ENCODE measurements at places on chromosomes 2 and 18.

GRCh38 chr2:54773838-54774237 is 50.4 kb downstream of the EML6 start:
- no peak for DNase-seq

DNA sequence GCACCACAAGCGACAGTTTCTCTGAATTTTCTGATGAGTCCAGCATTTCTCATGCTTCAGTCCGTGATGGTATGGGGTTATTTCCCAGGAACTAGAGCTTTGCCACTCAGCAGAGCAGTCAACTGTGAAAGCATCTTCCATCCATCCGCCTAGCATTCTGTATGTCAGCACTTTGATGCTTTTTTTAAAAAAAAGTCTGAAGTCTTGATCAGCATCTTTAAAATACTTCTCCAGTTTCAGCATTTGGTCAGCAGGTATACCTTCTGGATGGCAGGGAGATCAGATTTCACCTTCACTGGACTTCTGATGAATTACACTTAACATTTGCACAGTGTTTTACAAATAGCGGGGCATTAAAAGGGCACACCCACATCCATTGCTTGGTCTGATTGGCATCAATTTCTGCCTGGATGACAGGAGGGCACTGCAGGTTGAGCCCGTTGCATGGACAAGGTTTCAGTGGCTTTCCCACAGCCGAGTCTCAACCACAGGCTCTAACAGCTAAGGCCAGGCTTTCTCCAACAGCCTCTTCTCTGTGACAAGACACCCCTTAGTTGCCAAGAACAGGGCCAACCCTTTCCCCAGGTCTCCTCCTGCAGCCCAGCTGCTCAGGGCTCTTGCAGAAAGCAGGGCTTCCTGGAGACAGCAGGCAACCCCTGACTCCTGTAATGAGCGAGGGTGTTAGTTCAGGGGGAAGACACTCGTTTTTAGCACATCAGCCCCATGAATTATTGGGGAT is 54.0 kb downstream of the EMILIN2 start:
- DNase-seq, result no peak

- DNase-seq, result no peak
These were observed 302.8 kb downstream of the PTGR3 start for GRCh38 chr18:74906184-74906583.

GRCh38 chr2:44178950-44179349 is 10.3 kb downstream of the PPM1B start:
- DNase-seq, result no peak

DNA sequence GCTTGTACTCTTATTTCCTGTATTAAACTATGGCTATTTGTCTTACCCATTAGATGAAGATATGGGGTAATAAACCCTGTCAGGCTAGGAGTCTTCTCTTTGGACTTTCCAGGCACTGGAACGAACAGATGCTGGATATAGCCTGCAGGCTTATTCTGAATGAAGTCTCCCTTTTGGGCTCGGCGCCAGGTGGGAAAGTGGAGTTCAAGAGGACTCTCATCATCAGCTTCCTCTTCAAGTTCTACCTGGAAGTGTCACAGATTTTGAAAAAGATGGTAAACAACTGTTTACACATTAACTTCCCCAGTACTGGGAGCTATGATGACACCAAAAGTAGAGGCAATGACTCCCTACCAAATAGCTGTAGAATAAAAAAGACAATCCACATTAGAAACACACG is 27.9 kb downstream of the AOX1 start:
- DNase-seq, result no peak

- DNase-seq, result peak; percentile 33
These were observed 96.4 kb downstream of the RTP5 start for GRCh38 chr2:241965931-241966412.

- DNase-seq, result no peak
These were observed 120.7 kb downstream of the CYP26B1 start for GRCh38 chr2:72026819-72027425.

GRCh38 chr2:79191816-79192215 is 32.3 kb upstream of the REG3A start:
- no peak for DNase-seq

- DNase-seq, result peak; percentile 6
These were observed 70.3 kb downstream of the HAUS1 start for GRCh38 chr18:46174342-46175041.

GRCh38 chr2:162300266-162300665 is 18.2 kb downstream of the IFIH1 start:
- no peak for DNase-seq

DNA sequence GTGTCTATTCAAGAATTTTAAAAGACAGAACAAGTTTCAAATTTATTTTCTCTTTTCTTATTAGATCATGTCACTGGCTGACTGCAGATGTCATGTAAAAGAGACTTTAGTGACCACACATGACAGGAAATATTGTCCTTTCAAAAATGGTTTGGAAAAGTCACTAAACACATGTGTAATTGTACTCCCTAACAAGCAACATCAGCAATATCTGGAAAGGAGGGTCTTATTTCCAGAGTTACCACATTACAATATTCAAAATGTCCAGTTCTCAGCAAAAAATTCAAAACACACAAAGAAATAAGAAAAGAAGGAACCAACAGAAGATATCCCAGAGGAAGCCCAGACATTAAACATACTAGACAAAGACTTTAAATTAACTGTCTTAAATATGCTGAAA is 197.1 kb downstream of the EN1 start:
- no peak for DNase-seq

DNA sequence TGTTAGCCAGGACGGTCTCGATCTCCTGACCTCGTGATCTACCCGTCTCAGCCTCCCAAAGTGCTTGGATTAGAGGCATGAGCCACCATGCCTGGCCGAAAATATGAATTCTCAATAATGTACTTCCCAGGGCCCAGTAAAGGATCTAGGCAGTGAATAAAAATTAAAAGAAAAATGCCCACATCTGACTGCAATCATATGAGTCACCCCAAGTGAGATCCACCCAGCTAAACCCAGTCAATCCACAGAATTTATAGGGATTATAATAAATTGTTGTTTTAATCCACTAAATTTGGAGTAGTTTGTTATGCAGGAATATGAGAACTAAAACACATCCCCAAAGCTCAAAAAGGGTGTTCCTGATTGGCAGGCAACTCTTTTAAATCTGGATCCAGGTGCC is 93.5 kb upstream of the STK39 start:
- DNase-seq, result no peak

DNA sequence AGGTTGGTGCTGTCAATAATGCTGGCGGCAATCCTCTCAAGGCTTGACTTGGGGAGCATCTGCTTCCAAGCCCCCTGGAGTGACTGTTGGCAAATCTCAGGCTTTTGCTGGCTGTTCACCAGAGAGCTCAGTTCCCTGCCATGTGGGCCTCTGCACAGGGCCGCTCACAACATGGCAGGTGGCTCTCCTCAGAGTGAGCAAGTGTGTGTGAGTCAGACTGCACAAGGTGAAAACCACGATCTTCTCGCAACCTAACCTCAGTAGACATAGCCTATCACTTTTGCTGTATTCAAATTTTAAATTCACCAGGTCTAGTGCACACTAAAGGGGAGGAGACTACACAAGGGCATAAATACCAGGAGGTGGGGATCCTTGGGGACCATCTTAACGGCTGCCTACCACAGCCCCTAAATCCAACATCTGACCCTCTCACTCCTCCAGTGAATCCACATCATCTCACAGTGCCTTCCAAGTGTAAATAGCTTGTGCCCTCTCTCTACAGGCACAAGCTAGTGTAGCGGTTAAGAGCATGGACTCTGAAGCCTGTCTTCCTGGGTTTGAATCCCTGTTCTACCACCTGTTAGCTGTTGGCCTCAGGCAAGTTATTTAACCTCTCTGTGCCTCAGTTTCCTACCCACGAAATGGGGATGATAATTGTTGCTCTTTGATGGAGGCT is 187.7 kb upstream of the CXCR4 start:
- DNase-seq, result no peak

- no peak for DNase-seq
These were observed 43.3 kb upstream of the AAK1 start for GRCh38 chr2:69686813-69687212.

- peak; percentile 2 for DNase-seq
These were observed 98.9 kb upstream of the GLS start for GRCh38 chr2:190781604-190782198.

- no peak for DNase-seq
These were observed 24.7 kb downstream of the COPS7B start for GRCh38 chr2:231810905-231811304.

- DNase-seq, result no peak
These were observed at the start of gene EPB41L3 for GRCh38 chr18:5543773-5544389. Gene EPB41L3, minus strand, starts transcription at chr18:5543997. Its CDS starts 54,814 bp downstream, at chr18:5489183.

- DNase-seq, result no peak
These were observed 152.6 kb upstream of the MYCN start for GRCh38 chr2:15787535-15788454.

DNA sequence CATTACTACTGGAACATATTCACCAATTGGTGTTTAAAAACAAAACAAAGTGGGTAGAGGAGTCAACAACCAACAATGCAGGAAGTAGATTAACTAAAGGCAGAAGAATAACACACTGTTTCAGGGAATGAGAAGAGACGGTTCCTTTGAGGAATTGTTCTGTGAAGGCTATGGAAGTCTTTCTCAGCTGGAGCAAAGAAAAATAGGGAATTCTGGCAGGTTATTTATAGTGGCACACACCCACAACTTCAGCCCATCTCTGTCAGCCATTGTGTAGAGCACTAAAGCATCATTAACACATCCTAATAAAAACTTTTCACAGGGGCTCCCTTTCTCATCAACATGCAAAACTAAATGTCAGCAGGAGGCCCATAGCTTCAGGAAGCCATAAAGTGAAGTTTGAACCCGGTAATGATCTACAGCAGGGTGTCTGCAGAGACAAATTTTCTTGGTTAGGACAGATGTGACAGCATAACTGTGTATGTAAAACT is 113.6 kb downstream of the CDH2 start:
- no peak for DNase-seq

DNA sequence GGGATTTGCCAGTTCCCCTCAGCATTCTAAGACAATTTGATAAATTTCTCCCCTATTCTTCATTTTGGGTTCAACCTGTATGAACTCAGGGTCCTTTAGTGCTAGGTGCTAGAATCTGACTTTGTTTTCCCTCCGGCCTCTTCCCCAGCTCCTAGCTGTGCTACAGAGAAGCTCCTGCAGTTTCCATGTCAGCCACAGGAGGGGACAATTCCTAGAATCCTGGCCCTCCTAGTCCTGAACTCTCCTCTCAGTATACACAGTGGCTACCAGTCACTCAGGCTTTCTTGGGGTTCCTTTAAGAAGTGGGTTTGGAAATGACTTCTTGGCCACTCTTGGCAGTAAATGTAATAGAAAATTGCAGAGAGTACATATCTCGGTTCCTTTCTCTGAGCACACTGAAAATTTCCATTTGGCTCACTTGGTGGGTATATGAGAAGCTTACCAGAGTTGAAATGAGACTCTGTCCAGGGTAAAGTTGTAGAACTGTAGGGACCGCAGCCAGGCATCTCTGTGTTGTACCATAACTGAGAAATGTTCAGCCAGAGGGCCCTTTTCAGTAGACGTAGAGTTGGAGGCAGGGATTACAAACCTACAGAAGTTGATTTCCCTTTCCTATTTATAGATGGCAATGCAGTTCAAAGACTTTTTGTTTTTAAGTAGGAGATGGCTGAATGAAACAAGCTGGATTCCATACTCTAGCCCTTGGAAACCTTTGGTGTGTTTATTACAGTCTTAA is 5.0 kb upstream of the CHST10 start:
- DNase-seq, result no peak

GRCh38 chr2:218396688-218397462 is 2.8 kb upstream of the CTDSP1 start:
- DNase-seq, result no peak

DNA sequence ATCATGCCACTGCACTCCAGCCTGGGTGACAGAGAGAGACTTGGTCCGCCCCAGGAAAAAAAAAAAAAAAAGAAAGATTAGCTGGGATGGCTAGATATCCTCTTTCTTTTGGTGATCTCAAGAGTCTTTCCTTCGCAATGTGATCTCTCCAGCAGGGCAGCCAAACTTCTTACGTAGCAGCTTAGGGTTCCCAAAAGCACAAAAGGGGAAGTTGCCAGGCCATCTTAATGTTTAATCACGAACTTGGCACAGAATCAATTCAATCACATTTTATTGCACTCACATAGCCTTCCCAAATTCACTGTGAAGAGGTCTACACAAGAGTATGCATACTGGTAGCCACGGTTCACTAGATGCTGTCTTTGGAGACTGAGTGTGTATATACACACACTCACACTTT is 53.1 kb downstream of the VIL1 start:
- DNase-seq, result no peak

GRCh38 chr2:47501374-47502200 is 98.6 kb downstream of the MSH2 start:
- no peak for DNase-seq
